Foreskin melanocyte (primary cell): ENCODE measurements at places on chromosomes 6 and 20.
A peak's percentile ranks its signal among the peaks of the same experiment; 100 is the strongest.

GRCh38 chr20:62553136-62553837, 77.5 kb upstream of the GATA5 start:
- no peak for DNase-seq

GRCh38 chr6:136173519-136174507, 76.3 kb downstream of the MTFR2 start:
- DNase-seq, result no peak

GRCh38 chr6:3457710-3458602, 1.1 kb upstream of the SLC22A23 start:
- peak; percentile 8 for DNase-seq

DNA sequence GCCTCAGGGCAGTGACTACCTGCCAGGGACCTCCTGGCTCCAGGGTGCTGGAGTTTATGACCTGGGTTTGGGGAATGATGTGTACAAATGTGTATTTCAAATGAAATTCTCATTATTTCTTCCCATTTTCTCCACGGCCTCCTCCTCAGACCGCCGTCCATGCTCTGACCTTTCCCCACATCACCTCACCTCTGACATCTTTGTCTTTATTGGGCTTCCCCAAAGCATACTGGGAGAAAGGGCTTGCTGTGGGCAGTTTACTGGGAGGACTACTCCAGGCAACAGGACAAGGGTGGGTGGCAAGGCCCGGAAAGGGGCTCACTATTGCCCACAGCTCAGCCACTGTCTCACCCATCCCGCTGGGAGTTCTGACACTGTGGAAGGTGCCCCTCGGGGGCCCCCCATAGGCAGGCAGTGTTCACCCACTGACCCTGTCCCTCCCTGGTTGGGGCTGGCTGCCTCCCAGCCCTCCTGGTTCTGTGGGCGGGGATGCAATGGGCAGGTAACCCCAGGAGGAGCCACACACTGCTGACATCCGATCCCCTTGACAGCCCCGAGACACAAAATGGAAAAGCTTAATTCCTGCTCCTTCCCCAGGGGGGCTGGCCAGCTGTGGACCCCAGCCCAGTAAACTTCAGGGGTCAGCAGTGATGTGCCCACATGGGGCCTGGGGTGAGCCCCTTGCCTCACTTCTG, 39.8 kb upstream of the CST7 start:
- DNase-seq, result no peak

- DNase-seq, result no peak
These were observed 177.0 kb upstream of the SNX9 start for GRCh38 chr6:157646012-157646411.

- DNase-seq, result no peak
These were observed 257.1 kb upstream of the ZFP64 start for GRCh38 chr20:52448513-52449232.

- DNase-seq, result no peak
These were observed 38.5 kb downstream of the EDN1 start for GRCh38 chr6:12328701-12329100.

DNA sequence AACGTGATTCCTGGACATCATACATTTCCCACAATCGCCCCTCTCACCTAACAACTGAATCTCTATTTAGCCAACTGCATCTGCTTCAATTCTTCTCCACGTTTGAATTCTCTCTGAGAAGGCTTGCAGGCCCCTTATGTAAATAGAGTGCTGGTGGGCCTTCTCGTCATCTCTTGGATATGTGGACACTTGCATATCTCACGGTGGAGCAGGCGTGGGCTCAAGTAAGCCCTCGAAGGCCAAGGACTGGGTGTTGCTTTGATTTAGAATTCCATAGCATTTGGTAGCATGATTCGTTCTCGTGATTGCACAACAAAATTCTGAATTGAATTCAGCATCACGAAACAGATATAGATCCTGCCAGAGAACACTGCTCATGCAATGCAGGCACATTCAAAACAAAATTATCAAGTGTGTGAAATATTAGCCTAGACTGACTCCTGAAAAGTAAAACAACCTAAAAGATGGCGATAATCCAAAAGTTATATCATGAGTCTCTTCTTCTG, 613.6 kb downstream of the TFAP2A start:
- no peak for DNase-seq
